NCI-H146 (cell line): ENCODE measurements at places on chromosomes 2 and 18.

- DNase-seq, result peak; percentile 76
Observed at GRCh38 chr2:162838136-162838497, 450 bp downstream of the KCNH7 start.

GRCh38 chr2:144595686-144596072 lies 75.8 kb upstream of the ZEB2 start:
- no peak for DNase-seq

DNA sequence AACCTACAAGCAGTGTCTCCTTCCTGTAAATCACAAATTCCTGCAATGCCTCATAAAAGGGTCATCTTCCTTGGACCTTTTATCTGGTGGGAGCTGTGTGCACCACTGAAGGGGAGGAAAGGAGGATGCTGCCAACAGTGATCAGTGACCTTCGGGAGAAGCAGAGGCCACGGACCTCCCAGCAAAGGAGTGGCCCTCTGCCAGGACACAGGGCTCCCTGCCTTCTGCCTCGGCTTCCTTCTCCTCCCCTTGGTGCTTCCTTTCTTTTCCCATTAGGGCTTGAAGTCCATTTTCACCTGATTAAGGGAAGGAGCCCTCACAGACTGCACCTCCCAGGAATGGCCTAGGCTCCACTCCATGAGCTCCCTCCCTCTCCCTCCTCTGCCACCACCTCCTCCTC lies 85.3 kb upstream of the ITGA6 start:
- DNase-seq, result no peak

- DNase-seq, result no peak
Observed at GRCh38 chr2:33730804-33731203, 131.7 kb upstream of the FAM98A start.

- no peak for DNase-seq
Observed at GRCh38 chr18:12015416-12016062, 34.2 kb downstream of the IMPA2 start.

DNA sequence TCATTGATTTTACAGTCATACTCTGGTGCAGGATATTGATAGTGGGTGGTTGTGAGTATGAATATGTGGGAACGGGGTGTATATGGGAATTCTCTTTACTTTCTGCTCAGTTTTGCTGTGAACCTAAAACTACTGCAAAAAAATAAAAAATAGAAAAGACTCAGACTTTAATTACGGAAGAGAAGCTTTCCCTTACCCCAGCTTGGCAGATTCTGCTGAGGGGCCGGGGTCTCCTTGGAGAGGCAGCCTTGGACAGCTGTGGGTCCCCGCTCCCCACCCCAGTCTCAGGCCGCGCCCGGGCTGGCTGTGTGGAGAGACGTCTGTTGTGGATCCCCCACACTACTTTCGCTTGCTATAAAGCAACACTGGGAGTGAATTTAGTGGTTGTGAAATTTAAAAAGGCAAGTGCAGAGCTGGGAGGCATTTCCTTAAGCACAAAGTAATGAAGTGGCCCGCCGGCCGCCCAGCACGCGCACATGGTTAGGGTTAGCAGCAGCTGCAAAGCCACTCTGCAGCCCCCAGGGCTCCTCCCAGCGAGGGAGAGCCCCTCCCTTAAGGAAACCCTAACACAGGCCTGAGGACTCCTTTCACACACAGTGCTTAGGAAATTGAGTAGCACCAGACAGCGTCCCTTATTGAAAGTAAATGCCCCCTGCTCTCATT lies 102.4 kb downstream of the DDX1 start:
- DNase-seq, result no peak

- DNase-seq, result no peak
Observed at GRCh38 chr2:160352500-160352899, 141.1 kb downstream of the RBMS1 start.

DNA sequence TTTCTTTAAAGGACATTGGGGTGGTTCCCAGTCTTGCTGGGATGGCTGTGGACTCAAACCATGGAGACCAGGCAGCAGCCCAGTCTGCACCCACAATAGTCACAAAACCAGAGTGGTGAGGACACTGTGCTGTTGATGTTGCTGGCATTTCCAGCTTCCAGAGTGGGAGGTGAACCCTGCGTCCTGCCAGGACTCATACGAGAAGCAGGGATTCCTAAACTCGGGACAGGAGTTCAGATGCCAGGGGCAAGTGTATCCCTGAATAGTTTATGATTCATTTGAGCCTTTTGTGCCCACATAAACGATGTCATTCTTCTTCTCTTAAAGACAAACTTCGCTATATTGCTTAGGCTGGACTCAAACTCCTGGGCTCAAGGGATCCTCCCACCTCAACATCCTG lies 62.8 kb downstream of the TCF7L1 start:
- DNase-seq, result no peak

- DNase-seq, result no peak
Observed at GRCh38 chr2:176118601-176119339, 2.2 kb downstream of the HOXD10 start.

GRCh38 chr2:7744827-7745226 lies 827.6 kb downstream of the RNF144A start:
- peak; percentile 34 for DNase-seq

DNA sequence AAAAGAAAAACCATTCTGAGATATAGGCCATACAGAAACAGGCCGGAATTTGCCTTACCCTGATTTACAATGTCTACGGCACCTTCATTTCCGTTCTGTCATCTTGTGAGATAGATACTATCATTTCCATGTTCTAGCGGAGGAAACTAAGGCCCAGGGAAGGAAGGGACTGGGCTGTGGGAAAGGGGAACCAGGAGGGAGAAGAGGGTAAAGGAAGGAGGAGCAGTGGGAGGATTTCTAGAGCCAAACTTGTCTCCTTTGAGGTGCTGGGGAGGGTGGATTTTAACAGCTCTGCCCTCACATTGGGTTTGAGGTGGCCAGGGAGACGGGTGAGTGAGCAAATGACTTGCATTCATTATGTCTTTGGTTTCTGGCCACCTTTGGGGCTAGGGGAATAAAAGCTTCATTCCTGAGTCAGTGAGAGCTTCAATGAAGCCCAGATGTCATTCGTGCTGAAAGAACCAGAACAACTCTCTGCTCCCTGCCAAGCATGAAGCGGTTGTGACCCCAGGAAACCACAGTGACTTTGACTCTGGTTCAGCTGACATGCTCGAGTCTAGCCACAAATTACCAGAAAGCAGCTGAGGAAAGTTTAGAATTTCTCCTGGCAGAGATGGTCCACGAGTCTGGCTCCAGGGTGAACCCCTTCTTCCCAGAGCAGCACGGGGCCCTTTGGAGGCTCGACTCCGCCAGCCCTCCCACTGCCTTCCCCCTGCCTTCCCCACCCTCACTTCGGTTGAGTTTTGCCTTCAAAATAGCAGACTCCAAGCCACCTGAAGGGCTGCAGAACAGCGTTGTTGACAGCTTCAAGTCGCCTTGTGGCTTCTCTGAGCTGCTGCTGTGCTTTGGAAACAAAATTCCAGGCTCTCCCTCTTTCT lies 3.8 kb downstream of the ACTG2 start:
- DNase-seq, result no peak

DNA sequence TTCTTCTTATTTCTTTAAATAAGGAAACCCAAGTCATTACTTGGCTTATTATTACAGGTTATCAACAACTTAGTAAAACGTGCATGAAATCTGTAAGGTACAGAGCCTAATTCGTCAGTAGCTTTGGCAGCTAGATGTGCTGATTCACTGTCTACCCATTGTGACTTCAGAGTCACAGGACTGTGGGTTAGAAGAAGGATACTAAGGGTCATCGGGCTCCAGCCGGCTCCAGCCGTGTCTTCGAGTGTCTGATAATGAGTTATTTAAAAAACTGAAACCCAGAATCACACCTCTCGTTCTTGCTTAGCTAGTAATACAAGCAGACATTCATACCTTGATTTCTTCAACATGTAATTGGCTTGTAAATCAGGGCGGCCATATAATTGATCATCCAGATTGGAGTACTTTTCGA lies 170.5 kb downstream of the FMNL2 start:
- DNase-seq, result no peak

DNA sequence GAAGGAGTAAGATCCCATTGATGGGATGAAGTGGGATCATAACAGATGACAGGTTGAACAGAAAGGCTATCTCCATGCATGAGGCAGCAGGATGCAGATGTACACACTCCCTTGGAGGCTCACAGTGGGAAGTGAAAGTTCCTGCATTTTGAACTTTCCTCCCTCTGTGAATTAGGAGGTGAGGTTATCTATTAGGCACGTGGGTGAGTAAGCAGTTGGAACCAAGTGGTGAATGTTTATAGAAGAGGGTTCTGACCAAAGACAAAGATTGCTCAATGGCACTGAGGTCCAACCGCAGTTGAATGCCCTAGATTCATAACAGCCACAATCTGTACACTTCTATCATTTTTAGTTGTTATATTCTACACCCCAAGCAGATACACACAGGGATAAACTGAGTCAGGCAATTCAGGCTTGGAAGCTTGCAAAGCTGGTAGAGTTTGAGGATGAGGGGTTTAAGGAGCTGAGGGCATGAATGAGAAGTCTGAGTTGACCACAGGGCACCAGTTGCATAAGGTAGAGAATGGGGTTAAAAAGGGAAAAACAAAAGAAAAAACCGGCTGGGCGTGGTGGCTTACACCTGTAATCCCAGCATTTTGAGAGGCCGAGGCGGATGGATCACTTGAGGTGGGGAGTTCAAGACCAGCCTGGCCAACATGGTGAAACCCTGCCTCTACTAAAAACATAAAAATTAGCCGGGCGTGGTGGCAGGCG lies 7.1 kb upstream of the KCMF1 start:
- no peak for DNase-seq

- DNase-seq, result no peak
Observed at GRCh38 chr18:25180973-25181548, 170.9 kb downstream of the ZNF521 start.

DNA sequence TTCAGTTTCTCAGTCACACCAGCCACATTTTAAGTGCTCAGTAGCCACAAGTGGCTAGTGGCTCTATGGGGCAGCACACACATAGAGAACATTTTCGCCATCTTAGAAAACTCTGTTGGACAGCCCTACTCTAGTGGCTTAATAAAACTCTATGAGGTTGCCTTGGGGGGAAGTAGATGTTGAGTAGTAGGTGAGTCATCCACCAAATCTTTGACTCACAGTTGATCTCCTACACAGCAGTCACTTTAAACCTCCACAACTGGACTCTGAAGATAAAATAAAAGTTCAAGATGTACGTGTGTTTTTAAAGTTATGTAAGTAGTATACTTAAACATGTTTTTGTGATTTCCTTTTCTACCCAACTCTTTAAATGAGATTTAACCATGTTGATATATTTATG lies 379.0 kb downstream of the SETBP1 start:
- DNase-seq, result no peak

DNA sequence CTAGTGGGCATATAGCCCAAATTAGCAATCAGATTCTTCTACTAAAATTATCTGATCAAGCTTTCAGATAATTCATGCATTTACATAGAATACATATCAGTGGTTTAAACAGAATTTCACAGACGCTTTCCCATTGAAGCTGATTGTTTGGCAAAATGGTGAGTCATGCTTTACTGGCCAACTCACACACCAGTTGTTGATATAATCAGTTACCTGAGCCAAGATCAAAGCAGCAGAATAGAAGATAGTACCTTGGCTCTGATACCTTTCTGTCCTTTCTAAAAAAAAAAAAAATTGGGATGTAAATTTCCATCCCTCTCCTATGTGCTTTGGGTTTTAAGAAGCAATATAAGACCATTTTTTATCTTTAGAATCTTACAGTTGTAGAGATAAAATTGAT lies 178.0 kb downstream of the MCFD2 start:
- DNase-seq, result peak; percentile 55

- no peak for DNase-seq
Observed at GRCh38 chr2:7264791-7265190, 347.6 kb downstream of the RNF144A start.

DNA sequence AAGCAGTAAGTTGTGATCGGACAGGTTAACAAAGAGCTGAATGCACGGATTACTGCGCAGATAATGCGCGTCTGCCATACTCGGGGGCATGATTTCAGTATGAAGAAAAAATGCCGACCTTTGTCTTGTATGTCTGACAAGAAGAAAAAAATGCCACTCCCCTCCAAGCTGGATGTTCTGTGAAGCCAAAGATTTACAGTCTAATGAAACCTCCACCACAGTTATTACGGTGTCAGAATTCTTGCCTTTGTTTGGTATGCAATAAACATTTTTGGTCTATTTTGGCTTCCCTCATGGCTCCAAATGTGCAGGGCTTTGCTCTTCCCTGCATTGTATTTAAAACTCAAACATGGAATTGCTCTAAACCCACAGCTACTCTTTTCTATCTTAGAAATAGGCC lies 72.2 kb upstream of the THUMPD2 start:
- DNase-seq, result peak; percentile 63

DNA sequence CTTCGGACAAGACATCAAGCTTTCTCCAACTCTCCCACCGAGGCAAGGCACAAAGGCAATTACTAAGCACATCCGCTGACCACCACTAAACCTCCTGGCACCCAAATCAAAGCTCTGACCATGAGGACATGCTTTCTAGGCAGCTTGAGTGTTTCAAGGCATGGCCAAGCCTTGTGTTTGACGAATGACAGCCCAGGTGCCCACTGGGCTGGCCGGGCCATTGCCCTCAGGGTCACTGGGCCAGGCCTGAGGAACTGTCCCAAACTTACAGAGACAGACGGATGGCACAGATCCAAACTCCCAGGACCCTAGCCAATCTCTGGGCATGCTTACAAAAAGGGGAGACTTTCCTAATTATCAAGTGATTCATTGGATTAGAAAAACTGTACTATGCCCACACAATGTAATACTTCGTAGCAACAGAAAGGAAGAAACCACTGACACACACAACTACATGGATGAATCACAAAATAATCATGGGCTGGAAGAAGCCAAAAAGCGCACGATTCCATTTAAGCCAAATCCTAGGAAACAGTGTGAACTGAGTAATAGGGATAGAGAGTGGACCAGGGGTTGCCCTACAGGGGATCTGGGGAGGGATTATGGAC lies 20.2 kb downstream of the CRACDL start:
- DNase-seq, result no peak

DNA sequence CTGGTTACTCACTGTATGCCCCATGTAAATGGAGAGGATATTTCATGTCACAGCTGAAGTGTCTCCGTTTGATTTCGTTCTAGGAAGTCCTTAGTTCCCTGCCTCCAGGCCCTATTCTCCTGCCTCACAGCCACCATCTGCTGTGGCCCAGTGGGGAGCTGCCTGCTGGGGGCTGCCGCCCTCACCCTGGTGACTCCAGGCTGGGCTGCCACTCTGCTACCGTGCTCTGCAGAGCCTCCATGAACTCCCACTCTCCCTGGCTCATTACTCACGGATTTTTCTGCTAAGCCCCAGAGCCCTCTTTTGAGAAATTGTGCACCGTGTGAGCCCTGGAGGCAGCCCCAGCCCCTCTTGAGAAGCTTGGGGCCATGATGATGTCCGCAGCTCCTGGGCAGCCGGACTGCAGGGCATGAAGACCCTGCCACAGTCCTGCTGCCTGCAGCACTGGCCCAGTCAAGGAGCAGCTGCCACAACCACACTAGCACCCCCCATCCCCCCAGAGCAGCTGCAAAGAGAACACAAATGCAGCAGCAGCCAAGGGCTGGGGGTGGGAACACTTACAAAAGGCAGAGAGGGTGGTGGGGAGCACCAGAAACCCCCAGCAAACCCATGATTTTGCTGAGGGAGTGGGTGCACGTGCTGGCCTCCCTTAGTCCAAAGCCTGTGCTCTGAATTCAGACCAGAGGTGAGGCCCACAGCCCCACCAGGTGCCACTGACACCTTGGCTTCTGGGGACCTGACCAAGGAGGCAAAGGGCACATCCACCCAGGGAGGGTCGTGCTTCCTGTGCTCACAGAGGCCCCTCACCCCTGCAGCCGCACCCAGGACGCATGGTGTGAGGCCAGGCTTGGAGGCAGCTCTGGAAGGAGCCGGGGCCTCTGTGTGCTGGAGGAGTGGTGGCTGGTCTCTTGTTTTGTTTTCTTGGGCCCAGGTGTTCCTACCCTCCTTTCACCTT lies 270.2 kb upstream of the RAB6C start:
- no peak for DNase-seq
